ENCODE measurements at places on chromosomes 12 and 14.

DNA sequence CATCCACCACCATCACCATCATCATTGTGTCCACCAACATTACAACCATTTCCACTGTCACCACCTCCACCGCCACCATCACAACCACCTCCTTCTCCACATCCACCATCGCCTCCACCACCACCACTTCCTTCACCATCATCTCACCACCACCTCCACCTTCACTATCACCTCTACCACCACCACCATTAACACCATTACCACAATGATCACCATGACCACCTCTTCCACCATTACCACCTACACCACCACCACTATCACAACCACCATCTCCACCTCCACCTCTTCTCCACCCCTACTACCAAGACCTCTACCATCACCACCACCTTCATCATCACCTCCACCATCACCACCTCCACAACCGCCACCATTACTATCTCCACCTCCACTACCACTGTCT lies 16.4 kb downstream of the ISCU start:
- DNase-seq, result no peak

- no peak for DNase-seq
These were observed 82.6 kb downstream of the ERC1 start for GRCh38 chr12:1073652-1074051.

DNA sequence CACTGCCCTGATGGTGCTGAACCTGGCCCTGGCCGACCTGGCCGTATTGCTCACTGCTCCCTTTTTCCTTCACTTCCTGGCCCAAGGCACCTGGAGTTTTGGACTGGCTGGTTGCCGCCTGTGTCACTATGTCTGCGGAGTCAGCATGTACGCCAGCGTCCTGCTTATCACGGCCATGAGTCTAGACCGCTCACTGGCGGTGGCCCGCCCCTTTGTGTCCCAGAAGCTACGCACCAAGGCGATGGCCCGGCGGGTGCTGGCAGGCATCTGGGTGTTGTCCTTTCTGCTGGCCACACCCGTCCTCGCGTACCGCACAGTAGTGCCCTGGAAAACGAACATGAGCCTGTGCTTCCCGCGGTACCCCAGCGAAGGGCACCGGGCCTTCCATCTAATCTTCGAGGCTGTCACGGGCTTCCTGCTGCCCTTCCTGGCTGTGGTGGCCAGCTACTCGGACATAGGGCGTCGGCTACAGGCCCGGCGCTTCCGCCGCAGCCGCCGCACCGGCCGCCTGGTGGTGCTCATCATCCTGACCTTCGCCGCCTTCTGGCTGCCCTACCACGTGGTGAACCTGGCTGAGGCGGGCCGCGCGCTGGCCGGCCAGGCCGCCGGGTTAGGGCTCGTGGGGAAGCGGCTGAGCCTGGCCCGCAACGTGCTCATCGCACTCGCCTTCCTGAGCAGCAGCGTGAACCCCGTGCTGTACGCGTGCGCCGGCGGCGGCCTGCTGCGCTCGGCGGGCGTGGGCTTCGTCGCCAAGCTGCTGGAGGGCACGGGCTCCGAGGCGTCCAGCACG lies 4.7 kb downstream of the LTB4R start:
- DNase-seq, result no peak

- no peak for DNase-seq
These were observed 1.4 kb upstream of the TBX3 start for GRCh38 chr12:114685320-114685781.

- DNase-seq, result no peak
These were observed 17.8 kb downstream of the POMT2 start for GRCh38 chr14:77302926-77303325.

GRCh38 chr14:98912655-98913054 lies 359.3 kb downstream of the BCL11B start:
- DNase-seq, result no peak

DNA sequence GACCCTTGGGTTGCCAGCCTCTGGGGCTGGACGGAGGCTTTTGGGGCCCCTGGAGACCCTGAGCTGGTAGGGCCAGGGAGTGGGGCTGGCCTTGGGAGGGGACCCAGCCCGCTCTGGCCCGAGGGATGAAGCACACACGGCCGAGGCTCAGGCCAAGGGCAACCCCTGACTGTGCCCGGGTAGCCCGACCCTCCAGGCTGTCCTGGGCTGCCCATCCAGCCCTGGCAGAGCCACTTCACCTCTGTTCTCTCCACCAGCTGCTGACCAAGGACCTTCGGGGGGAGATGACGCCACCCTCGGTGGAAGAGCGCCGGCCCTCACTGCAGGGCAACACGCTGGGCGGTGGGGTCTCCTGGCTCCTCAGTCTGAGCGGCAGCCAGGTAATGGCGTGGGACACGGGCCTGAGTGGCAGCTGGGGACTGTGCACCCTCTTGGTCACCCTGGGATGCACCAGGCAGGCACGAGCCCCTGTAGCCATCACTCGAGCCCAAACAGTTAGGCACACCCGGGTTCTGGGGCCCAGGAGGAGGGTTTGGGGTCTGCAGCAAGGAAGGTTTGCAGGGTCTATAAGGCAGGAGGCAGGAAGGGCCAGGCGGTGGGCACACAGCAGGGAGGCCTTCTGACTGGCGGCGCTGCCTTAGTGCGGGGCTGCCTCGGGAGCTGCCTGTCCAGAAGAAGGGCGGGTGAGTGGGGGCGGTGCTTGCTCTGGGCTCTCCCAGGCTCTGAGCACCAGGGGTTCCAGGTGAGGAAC lies 19.7 kb downstream of the ASPG start:
- no peak for DNase-seq

- no peak for DNase-seq
These were observed 1.7 kb downstream of the SMOC1 start for GRCh38 chr14:69880893-69881292.

DNA sequence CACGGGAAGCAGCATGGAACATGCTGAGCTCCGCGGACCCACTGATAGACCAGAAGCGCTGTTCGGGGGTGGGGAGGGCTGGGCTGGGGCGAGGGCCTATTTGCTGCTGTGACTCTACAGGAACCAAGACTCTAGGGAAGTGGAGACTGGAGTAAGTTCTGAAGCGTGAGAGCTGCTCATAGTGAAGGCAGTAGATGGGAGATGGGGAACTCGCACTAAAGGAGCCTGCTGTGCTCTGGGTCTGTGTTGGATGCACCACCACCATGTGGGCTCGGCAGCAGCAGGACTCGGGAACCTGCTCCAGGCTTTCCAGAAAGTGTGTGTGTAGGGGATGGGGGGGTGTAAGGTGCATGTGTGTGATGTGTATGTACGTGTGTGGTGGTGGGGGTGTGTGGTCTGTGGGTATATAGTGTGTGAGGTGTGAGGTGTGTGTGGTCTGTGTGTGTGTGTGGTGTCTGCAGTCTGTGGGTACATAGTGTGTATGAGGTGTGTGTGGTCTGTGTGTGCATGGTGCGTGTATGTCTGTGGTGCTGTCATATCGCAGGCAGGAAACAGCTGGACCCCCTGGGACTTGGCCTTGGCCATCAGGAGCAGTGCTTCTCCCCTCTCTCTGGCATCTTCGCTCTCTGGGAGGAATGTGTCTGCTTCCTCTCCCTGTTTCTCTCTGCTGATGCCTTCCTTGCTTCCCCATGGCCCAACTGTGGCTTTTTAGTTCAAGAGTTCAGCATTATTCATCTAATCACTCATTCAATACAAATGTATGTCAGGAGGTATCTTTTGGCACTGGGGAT lies 378.9 kb downstream of the FUT8 start:
- no peak for DNase-seq

DNA sequence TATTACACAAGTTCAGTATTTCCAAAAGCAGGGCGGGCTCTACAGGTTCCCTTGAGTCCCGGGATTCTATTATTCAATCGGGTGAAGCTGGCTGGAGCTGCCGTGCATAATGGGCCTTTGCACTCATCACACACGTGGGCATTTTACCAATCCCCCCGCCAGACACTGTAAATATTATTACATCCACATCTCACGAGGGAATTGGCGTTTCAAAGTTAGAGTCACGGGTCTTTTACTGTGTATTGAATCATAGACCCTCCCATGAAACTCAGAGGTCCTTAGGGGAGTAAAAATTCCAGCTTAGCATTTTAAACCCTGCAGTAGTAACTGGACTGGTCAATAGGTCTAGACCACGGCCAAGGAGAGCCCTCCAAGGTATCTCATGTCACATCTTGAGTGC lies 70.3 kb downstream of the MAP1LC3B2 start:
- DNase-seq, result no peak

DNA sequence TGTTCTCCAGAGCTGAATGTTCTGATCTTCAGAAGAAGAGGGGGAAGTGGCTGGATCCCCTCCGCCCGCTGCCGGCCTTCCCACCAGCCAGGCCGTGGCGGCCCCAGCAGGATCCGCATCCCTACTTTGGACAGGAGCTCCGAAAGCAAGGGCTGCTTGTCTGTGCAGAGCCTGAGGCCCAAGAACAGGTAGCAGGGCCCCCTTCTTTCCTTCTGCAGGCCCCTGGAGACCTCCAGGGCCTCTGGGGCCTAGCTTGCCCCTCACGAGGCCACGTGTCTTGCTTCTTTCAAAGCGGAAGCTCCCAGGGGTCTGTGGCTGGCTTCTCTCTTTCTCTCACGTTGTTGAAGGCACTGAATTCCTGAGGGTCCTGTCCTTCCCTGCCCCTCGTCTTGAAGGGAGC lies 13.2 kb downstream of the PGF start:
- no peak for DNase-seq

GRCh38 chr14:53626761-53627160 lies 329.9 kb downstream of the BMP4 start:
- DNase-seq, result no peak

DNA sequence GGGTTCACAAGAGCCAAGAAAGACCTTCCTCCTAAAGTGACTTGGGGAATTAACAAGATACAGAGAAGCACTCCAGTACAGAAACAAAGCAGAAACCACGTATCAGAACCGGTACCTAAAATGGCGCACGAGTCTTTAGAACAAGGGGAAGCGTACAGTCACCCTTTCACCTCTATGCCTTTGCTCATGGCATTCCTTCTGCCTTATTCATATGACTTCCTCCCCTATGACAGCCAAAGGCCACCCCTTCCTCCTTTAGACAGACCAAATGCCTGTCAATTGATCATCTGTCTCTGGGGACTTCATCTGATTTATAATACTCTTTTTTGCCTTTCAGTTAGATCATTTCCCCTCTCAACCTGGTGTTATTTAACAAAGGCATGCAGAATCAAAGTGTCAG lies 89.5 kb upstream of the OSBPL8 start:
- no peak for DNase-seq

DNA sequence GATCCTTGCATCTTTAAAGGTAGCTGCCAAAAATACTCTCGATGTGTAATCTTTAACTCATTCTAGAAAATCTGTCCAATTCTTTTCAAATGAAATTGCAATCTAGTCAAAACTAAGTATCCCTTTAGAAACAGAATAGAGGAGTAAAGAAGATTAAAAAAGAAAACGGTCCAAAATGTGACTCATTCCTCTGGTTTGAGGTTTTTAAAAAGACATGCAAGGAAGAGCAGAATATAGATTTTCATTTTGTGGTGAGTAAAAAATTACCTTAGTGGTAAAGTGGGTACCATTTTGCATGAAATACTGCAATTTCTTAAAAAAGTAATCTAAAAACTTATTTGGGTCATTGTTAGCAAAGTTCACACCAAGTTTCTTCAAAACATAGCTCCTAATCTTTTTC lies 108.4 kb downstream of the BRMS1L start:
- no peak for DNase-seq
